ENCODE measurements at places on chromosomes 12 and 14.

- no peak for DNase-seq
Measured at GRCh38 chr14:75335571-75335970, 56.9 kb downstream of the FOS start.

DNA sequence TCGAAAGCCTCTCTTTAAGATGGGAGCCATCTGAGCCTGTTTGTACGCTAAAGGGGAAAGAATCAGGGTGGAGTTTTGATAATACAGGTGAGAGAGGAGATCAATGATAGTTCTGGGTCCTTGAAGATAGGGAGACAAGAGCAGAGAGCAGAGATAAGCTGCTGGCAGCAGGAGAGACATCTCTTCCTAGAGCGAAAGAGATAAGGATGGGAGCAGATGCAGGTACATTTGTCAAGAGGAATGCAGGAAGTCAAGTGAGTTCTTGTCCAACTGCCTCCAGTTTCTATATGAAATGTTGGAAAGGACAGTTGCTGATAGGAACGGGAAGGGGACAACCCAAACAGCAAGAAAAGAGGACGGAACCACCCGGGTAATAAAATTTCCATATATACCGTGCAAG, 24.7 kb upstream of the HIF1A start:
- DNase-seq = no peak

- no peak for DNase-seq
Measured at GRCh38 chr12:102534899-102535298, 54.5 kb upstream of the IGF1 start.

GRCh38 chr14:92121207-92121669, 268 bp downstream of the NDUFB1 start:
- DNase-seq = peak; percentile 9

DNA sequence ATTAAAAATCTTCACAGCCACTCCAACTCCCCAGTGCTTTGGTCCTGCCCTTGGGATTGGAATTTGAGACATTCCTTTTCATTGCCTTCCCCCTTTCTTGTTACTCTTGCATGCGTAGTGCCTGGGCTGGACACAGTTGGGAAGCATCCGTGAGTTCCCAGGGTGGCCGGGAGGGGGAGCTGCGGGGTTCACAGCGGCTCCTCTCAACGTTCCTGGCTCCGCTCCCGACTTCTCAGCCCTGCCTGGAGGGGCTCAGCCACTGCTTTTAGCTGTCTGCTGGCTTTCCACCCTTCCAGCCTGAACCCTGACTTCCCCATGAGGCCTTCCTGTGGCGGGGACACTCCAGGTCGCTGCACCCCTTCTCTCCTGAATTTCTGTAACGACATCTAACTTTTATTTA, 3.2 kb downstream of the TEX52 start:
- DNase-seq = peak; percentile 41

Measured in activated CD4-positive, alpha-beta T cell treated with anti-CD3 and anti-CD28 coated beads, Interleukin-2, amount 50 U/mL, for 1 hour (primary cell).